ENCODE measurements at places on chromosomes 13 and 19. TPM values are rescaled to one million over a fixed set of nuclear protein-coding genes. Genes with fewer than 3 reads are reported as not detected.

DNA sequence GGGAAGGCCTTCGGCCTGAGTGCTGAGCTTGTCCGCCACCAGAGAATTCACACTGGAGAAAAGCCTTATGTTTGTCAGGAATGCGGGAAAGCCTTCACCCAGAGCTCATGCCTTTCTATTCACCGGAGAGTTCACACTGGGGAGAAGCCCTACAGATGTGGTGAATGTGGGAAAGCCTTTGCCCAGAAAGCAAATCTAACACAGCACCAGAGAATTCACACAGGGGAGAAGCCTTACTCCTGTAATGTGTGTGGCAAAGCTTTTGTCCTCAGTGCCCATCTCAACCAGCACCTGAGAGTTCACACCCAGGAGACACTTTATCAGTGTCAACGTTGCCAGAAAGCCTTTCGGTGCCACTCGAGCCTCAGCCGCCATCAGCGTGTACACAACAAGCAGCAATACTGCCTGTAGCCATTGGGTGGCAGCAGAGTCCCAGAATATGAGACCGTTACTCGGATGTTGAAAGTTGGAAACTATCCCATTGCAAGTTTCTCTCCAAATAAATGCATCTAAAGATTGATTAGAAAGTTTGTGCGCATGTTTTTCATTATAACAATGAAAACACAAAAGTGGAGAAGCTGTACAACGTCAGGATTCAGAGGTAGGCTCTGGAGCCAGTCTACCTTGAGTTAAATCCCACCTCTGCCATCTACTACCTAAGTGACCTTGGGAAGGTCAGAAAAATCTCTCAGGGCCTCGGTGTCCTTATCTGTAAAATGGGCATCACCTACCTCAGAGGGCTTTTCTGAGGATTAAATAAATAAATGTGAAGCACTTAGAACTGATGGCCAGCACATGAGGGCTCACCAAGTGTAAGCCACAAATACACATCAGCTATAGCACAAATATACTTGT, 21.1 kb downstream of the ZNF473 start:
- DNase-seq, result no peak

DNA sequence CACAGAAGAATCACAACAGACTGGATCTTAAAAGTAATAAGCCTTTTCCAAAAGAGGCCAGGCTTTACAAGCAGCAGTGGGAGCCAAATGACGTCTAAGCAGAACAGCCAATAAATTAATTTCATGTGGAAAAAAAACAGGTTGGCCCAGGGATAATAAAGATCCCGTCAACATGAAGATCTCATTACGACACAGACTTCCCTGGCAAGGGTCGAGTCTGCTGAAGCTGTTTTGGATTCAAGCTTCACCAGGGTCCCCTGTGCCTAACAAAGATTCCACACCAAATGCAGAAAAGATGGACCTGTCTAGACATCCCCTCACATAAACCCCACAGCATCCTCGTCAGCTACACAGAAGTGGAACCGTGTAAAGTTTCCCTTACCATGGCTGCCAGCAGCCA, 215.1 kb upstream of the ZNF507 start:
- DNase-seq, result no peak

GRCh38 chr13:83907196-83907989, 25.1 kb upstream of the SLITRK1 start:
- no peak for DNase-seq

GRCh38 chr19:49988433-49988832, 27.5 kb upstream of the SIGLEC11 start:
- no peak for DNase-seq

DNA sequence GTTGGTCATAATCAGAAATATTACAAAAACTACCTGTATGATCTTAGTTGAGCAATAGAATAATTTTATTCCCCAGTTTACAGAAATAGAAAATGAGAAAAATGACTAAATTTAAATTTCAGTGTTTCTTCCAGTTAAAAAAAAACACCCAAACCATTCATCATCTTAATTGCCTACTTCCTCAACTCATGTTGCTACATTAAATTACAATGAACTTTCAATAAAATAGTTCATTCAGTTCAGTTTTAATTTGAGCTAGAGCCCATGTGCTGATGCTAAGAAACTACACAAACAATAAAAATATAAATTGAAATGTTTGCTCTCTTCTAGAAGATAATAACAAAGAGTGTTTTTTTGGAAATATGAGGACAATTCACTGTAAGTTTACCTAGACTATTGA, 820.4 kb downstream of the SLITRK6 start:
- no peak for DNase-seq

DNA sequence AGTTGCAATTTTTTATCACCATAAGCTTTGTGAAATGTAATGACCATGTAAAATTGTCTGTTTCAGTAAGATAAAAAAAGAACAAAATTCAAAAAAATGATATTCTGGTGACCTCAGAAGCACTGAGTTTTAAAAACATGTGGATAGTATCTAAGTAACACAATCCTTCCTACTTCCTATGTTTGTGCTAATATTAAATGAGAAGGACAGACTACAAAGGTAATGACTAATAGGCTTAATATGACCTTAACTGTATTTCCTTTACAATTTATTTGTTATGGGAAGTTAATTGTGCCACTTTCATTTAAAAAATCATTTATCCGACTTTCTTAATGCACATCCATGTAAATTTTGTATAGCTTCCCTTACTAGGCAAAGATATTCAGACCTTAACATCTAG, 1030.4 kb upstream of the ATXN8OS start:
- DNase-seq, result no peak

- no peak for DNase-seq
Measured at GRCh38 chr13:46751811-46752635, 44.9 kb downstream of the ESD start.

GRCh38 chr13:64579331-64579730, 2650.8 kb downstream of the PCDH9 start:
- no peak for DNase-seq

DNA sequence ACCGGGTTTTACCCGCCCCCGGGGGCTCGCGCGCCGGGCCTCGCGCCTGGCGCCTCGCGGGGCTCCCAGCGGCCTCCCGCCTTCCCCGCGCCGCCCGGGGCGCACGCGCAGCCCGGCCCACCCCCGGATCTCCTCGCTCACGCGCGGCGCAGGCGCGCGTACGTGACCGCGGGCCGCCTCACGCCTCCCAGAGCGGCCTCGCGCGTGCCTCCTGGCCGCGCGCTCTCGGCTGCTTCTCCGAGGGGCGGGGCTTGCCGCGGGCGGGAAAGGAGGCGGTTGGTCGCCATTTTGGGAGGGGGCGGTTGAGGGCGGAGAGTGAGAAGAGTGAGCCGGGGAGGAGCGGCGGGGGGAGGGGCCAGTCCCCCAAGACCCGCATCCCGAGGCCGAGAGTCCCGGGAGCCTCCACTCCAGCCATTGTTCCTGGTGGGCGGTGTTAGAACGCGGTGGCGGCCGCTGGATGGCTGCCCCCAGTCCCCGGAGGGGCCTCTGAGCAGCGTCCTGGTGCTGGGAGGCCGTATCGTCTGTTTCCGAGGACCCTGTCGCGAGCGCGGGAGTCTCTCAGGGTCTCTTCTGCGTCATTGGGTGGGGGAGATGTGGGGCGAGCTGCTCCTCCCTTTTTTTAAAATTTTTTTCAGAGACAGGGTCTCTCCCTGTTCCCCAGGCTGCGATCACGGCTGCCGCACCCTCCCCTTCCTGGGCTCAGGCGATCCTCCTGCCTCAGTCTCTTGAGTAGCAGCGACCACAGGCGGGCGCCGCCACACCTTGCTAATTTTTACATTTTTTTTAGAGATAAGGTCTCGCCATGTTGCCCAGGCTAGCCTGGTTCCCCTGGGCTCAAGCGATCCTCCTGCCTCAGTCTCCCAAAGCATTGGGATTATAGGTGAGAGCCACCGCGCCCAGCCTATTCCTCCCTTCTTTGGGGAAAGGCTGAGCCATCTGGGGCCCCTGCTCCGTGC, at the start of gene ZNF541:
Gene ZNF541 (minus strand): TSS at position 78 of the 956 bp plus-strand sequence. CDS start 17,292 bp downstream, outside the sequence.
- no peak for DNase-seq

DNA sequence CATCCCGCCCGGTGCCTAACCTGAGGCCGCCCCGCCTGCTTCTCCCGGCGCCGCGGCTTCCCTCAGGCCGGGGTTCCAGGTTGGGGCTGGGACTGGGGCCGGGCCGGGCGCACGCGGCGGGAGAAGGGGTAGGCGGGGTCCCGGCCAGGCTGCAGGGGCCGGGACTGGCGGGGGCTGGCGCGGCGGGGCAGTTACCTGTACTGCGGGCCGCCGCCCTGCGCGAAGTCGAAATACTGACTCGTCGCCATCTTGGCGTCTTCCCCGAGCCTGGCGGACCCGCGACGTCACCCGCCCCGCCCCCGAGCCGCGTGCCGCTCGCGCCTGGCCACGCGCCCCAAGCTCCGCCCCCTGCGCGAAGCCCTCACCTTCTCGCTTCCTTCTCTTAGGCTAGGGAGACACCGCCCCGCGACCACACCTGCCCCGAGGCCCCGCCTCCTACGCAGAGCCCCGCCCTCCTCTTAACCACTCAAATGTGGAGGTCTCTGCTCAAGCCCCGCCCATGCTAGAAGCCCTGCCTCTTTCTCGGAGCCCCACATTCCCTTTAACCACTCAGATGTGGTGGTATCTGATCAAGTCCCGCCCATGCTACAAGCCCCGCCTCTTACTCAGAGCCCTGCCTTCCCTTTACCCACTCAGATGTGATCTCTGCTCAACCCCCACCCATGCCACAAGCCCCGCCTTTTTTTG, at the start of gene ZFR2:
Gene ZFR2 (minus strand): TSS at position 269 of the 687 bp plus-strand sequence. CDS start 21 bp downstream, at position 248.
- no peak for DNase-seq

DNA sequence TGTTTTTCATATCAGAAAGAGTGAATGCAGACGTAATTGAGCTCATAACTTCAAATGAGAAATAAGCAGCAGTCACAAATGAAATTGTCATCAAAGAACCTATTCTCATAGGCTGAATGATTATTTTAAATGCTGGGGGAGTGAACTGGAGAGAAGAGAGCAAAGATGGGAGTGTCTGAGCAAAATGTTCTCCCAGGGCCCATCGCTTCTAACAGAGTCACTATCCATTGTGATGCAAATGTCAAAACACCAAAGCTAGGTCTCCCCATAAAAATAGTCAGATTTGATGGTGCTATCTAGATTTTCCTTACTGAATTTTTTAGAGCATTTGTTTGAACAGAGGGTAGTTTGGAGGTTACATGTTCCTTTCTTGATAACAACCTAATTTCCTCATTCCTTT, 278.7 kb downstream of the PCDH9 start:
- DNase-seq, result no peak

GRCh38 chr13:62847520-62847919, 1431.9 kb upstream of the PCDH20 start:
- no peak for DNase-seq

DNA sequence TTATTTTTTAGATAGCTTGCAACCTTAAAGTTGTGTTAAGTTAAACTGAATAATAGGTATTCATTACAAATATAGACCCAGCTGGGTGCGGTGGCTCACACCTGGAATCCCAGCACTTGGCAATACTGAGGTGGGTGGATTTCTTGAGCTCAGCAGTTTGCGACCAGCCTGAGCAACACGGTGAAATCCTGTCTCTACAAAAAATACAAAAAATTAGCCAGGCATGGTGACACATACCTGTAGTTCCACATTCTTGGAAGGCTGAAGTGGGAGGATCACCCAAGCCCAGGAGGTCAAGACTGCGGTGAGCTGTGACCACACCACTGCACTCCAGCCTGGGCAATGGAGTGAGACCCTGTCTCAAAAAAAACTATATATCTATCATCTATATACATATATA, 386.5 kb downstream of the PCDH17 start:
- no peak for DNase-seq

- DNase-seq, result no peak
Measured at GRCh38 chr13:60679131-60679530, 282.1 kb downstream of the TDRD3 start.

DNA sequence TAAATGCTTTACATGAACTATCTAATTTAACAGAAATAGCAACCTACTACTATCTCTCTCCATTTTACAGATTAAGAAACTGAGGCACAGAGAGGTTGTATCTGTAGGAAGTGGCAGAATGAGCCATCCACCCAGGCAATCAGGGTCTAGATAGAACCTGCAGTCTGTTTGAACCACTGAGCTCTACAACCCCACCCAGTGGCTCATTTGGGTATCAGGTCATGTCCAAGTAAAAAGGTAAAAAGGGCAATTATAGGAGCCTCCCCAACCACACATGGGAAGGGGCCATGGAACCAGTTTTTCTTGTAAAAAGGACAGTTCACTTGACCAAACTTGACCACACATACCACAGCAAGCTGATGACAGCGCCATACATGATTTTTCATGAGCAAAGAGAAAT, 92.9 kb upstream of the SGCG start:
- DNase-seq, result peak; percentile 32

DNA sequence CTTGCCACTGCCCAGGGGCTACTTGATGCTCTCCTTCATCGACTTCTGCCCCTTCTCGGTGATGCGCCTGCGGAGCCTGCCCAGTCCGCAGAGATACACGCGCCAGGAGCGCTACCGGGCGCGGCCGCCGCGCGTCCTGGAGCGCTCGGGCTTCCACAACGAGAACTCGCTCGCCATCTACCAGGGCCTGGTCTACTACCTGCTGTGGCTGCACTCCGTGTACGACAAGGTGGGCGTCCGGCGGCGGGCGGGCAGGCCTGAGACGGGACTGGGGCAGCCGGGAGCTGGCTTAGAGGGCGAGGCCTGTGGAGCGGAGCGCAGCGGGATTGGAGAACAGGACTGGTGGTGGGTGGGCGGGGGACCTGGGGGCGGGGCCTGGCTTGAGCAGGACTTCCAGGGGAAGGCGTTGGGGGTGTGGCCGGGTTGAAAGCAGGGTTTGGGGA, 12.7 kb upstream of the PSMD8 start:
- peak; percentile 88 for DNase-seq

DNA sequence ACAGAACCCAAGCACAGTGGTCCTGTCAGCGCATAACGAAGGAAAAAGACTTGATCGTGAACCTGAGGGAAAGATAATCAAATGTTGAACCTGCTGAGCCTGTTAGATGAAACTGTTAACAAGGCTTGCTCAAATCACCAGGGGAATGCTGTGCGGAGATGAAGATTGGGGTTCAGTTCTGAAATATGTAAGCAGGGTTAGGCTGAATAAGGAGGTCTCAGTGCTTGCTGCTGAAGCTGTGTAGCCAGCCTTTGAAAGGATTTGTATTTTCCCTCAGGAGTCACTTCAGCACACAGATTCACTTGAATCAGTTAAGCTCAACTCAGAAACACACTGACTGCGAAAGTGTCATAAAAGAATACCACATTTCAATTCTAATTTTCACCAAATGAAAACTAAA, 793.5 kb downstream of the OLFM4 start:
- DNase-seq, result no peak

GRCh38 chr19:40286235-40286970, 1.3 kb upstream of the AKT2 start:
- no peak for DNase-seq

- DNase-seq, result no peak
Measured at GRCh38 chr13:99911069-99911964, 60.2 kb downstream of the ZIC5 start.

CEACAM4 gene
- not detected for total RNA-seq

TMEM238 gene
- 49.4 TPM for total RNA-seq

KIR2DL4 gene
- not detected for total RNA-seq

HPN gene
- total RNA-seq, result 2.2 TPM

ZNF560 gene
- total RNA-seq, result not detected

CGB3 gene
- 1.1 TPM for total RNA-seq

C19orf67 gene
- total RNA-seq, result not detected

NKPD1 gene
- 0.64 TPM for total RNA-seq

CBARP gene
- total RNA-seq, result 5.7 TPM

Data from Calu3 (cell line).